Uterus (tissue), 4 donors: ENCODE measurements at places on chromosomes 3 and 15. TPM values are rescaled to one million over a fixed set of nuclear protein-coding genes. Genes with fewer than 3 reads are reported as not detected.

The FES gene
- 968 TPM for total RNA-seq

The USP50 gene
- 2.0 TPM for total RNA-seq

The SCN11A gene
- 0.12 TPM for total RNA-seq

The NOP10 gene
- total RNA-seq = 78.8 TPM

The CDC25A gene
- not detected for total RNA-seq

The PTPRG gene
- total RNA-seq = 43.5 TPM

The MST1 gene
- total RNA-seq = 11.5 TPM

The GOLGA6D gene
- not detected for total RNA-seq

The GRK7 gene
- not detected for total RNA-seq

The JAGN1 gene
- total RNA-seq = 80.6 TPM

DNA sequence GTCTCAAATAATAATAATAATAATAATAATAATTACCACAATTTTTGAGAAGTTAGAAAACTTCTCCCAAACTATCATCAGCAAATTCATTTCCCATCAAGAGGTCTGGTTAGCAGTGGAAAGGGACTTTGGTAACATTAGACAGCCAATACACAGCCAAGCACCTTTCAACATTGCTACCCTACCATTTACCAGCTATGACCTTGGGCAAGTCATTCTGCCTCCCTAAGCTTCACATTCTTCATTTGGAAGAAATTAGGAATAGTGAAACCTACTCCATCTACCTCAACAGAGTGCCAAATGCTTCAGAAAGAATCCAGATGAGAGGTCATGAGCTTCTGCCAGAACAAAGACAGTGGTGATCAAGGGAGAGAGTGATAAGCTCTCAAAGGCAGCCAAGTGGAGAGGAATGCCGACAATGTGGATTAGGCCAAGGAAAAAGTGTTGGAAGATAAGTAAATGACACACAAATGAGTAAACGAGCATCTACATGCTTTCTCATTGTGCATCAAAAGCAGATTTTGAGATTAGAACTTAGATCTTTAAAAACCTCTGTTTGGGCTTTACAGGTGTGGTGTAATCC lies 42.9 kb upstream of the LPP start:
- H3K27ac ChIP-seq = no peak overlapping the region
- H3K27me3 ChIP-seq = no peaks in the 10 kb centered on the region
- H3K36me3 ChIP-seq = no peaks in the 10 kb centered on the region

GRCh38 chr3:71072986-71073385 lies 510.5 kb downstream of the FOXP1 start:
- no peak for DNase-seq
- no peaks in the 10 kb centered on the region for H3K4me1 ChIP-seq
- H3K4me3 ChIP-seq = no peak overlapping the region
- H3K36me3 ChIP-seq = no peaks in the 10 kb centered on the region
- H3K27ac ChIP-seq = no peak overlapping the region

DNA sequence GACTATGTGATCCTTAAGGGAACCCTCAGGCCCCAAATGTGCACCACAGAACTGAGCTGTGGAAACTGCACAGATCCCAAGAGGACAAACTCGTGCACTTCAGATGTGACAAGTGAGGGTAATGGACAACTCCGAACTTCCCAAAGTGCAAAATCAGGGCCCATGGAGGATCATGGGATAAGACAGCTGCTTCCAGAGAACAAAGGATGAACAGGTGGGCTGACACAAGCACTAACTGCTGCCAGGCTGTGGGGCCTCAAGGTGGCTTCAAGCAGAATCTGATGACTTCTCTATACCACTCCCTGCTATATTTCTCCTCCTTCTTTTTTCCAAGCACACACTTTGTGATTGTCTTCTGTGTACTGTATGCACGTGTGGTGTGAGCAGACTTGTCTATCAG lies 5.4 kb downstream of the TARS3 start:
- H3K36me3 ChIP-seq = no peaks in the 10 kb centered on the region
- no peak overlapping the region for H3K4me3 ChIP-seq
- no peak for DNase-seq
- no peaks in the 10 kb centered on the region for H3K27me3 ChIP-seq

GRCh38 chr3:83096-83495 lies 113.5 kb upstream of the CHL1 start:
- no peak overlapping the region for H3K27ac ChIP-seq
- no peaks in the 10 kb centered on the region for H3K4me1 ChIP-seq
- no peak overlapping the region for H3K4me3 ChIP-seq
- H3K36me3 ChIP-seq = no peaks in the 10 kb centered on the region
- H3K27me3 ChIP-seq = no peaks in the 10 kb centered on the region

DNA sequence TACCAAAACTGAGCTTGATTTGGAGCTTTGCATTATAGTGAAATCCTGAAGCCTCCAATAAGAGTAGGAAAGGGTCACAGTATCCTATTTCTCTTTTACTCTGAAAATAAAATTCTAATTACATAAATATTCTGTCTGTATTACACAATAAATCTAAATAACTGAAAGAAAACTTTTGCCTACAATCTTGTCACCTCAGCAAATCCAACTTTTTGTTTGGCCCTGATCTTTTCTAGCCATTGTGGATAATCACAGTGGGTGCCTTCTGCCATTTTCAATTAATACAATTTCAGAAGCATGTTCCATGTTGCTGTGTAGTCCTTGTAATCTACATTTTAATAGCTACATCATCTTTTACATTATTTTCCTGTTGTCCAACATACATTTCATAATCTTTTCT lies 29.4 kb upstream of the TIPARP start:
- H3K27ac ChIP-seq = no peak overlapping the region
- no peaks in the 10 kb centered on the region for H3K27me3 ChIP-seq
- no peak overlapping the region for H3K4me3 ChIP-seq
- no peaks in the 10 kb centered on the region for H3K36me3 ChIP-seq
- no peak for DNase-seq
- H3K4me1 ChIP-seq = no peaks in the 10 kb centered on the region

GRCh38 chr3:23856286-23856685 lies 50.5 kb downstream of the UBE2E1 start:
- DNase-seq = no peak
- no peaks in the 10 kb centered on the region for H3K4me1 ChIP-seq
- H3K27ac ChIP-seq = no peak overlapping the region
- H3K4me3 ChIP-seq = no peak overlapping the region
- no peaks in the 10 kb centered on the region for H3K36me3 ChIP-seq

DNA sequence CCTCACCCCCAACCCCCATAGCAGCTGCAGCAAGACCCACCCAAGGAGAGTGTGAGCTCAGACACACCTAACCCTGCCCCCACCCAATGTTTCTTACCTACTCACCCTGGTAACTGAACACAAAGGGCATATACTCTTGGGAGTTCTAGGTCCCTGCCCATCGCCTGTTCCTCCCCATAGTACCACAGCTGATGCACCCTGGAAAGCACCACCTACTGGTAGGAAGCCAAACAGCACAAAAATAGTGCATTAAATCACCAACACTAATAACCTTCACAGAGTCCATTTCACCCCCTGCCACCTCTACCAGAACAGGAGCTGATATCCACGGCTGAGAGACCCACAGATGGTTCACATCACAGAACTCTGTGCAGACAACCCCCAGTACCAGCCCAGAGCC lies 245.2 kb downstream of the EFHB start:
- no peak for DNase-seq

GRCh38 chr3:31958701-31959152 lies 22.3 kb downstream of the OSBPL10 start:
- no peaks in the 10 kb centered on the region for H3K27me3 ChIP-seq
- H3K4me1 ChIP-seq = no peaks in the 10 kb centered on the region
- DNase-seq = no peak
- H3K4me3 ChIP-seq = no peak overlapping the region
- H3K27ac ChIP-seq = peak overlapping the region; percentile 88

DNA sequence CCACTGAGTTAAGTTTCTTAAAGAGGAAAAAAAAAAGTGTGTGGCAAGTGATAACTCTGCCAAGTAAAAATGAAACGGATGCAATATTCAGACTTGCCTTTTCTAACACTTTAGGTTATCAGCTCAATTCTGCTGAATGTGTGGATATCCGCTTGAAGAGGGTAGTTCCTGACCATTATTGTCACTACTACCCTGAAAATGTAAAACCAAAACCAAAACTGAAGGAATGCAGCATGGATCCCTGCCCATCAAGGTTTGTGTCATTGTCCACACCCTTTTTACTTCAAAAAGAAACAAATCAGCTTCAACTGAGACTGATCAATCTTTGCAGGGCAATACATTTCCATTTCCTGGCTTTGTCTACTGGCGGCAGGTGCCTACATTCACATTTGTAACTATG lies 236.1 kb downstream of the ADAMTSL3 start:
- H3K36me3 ChIP-seq = no peaks in the 10 kb centered on the region
- H3K27ac ChIP-seq = peak overlapping the region; percentile 21
- DNase-seq = no peak

DNA sequence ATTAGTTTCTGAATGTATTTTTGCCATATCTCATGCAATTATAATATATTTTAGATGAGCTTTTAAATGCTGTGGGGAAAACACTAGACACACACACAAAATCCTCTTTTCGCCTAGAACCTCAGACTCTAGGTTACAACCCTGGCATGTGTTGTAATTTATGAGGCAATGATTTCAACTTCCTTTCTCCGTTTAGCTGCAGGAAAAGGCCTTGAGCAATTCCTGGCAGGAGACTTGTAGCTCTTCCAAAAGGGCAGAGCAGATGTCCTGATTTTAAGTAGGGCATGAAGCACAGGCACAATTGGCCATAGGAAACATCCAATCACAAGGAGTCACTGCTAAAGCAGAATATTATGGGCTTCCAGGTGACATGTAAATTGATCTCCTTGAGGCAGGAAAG lies 82.0 kb downstream of the GPR156 start:
- no peaks in the 10 kb centered on the region for H3K36me3 ChIP-seq
- peaks cover 5% of the 10 kb centered on the region for H3K4me1 ChIP-seq
- H3K27me3 ChIP-seq = no peaks in the 10 kb centered on the region
- no peak overlapping the region for H3K4me3 ChIP-seq
- DNase-seq = peak; percentile 29

DNA sequence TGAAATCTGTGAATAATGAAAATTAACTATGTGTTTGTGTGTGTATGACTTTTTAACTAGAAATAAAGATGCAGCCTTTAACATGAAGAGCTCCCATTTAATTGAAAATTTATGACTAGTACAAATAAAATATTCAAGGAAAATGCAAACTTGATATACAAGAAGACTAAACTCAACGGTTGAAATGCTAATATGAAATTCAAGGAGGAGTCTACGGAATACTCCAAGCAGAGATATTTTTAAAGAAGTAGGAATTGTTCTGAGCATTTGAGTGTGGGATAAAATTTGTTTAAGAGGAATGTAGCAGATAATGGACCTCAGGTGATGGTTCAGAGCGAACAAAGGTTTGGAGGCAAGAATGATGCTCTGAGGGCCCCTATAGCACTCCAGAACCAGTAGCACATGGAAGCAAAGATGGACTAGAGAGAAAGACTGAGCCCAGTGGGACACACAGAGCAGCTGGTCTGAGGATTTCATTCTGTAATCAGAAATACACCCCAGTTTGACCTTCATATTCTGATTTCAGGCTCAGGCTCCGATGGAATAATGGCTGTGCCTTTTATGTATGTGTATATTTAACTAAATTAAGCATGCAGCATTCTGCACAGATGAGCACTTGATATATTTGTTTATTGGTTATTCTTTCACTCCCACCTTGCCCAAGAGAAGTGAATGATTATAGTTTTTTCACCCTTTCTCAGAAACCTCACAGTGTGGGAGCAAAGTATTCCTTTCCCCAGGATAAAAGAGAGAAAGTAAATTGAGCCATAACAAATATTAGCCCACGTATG lies 227.1 kb downstream of the ZPLD1 start:
- no peaks in the 10 kb centered on the region for H3K4me1 ChIP-seq
- H3K27ac ChIP-seq = no peak overlapping the region
- no peak overlapping the region for H3K4me3 ChIP-seq
- no peak for DNase-seq
- H3K27me3 ChIP-seq = no peaks in the 10 kb centered on the region
- no peaks in the 10 kb centered on the region for H3K36me3 ChIP-seq

DNA sequence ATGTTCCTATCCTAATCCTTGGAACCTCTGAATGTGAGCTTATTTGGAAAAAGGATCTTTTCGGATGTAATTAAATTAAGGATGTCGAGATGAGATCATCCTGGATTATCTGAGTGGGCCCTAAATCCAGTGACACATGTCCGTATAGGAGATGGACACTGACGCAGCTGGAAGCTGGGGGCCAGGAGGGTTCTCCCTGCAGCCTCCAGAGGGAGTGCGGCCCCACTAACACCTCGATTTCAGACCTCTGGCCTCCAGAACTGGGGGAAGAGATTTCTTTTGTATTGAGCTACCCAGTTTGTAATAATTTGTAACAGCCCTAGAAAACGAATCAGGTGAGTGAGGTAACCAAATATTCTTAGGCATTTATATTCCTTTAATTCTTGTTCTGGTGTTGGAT lies 2.5 kb downstream of the DNAJB8 start:
- no peaks in the 10 kb centered on the region for H3K27me3 ChIP-seq
- H3K36me3 ChIP-seq = no peaks in the 10 kb centered on the region
- no peak overlapping the region for H3K27ac ChIP-seq
- no peaks in the 10 kb centered on the region for H3K4me1 ChIP-seq
- DNase-seq = no peak
- no peak overlapping the region for H3K4me3 ChIP-seq
